ENCODE measurements at places on chromosomes 16 and 17.
A peak's percentile ranks its signal among the peaks of the same experiment; 100 is the strongest.

DNA sequence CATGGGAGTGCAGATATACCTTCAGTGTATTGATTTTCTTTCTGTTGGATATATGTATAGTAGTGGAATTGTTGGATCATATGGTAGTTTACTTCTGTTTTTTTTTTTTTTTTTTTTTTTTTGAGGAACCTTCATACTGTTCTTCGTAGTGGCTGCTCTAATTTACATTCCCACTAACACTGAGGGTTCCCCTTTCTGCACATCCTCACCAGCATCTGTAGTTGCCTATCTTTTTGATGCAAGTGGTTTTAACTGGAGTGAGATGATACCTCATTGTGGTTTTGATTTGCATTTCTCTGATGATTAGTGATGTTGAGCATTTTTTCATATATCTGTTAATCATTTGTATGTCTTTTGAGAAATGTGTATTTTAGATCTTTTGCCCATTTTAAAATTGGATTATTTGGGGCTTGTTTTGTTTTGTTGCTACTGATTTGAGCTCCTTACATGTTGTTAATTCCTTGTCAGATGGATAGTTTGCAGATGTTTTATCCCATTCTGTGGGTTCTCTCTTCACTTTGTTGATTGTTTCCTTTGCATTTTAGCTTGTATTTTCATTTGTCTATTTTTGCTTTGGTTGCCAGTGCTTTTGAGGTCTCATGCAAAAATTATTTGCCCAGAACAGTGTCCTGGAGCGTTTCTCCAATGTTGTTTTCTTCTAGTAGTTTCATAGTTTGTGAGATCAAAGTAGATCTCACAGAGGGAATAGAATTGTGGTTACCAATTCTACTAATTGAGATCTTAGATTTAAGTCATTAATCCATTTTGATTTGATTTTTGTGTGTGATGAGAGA is 25.0 kb upstream of the BCAS3 start:
- DNase-seq = no peak

DNA sequence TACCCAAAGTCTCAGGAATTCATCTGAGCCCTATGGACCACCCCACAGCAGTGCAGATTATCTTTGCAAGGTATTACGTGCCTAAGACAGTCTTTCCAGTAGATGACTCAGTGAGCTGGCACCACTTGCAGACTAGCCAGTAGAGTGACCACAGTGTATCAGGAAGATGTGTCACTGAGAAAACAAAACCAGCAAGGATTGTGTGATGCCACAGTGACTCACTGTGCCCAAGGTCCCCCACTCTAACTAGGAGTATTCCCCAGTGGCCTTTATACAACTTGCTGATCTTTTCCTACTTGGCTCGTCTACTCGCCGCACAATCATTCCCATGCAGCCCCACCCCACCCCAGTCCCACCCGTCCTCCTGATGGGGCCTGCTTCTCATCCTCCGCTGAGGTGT is 26.8 kb upstream of the PRKCA start:
- no peak for DNase-seq

DNA sequence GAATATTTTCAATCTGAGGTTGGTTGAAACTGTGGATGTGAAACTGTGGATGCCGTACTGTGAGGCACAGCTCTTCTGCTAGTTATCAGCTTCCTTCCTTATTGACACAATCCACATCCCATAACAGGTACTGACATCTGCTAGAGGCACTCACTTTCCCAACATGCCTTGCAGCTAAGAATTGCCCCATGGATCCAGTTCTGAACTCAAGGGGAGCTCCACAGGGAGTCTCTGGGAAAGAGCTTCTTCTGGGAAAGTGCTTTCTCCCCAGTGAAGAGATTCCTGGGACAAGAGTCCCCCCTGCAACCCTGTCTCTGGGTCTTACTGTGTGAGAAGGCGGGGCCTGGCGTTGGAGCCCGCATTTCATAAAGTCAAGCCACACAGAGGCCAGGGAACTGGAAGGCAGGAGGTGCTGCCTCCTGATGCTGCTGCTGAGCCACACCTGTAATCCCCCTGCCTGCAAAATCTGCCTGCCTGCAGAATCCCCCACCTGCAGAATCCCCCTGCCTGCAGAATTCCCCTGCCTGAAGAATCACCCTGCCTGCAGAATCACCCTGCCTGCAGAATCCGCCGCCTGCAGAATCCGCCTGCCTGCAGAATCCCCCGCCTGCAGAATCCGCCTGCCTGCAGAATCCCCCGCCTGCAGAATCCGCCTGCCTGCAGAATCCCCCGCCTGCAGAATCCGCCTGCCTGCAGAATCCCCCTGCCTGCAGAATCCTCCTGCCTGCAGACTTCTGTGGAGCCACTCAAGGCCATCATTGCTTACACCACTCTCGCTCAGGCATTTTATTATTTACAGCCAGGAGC is 305.4 kb downstream of the FOXL1 start:
- no peak for DNase-seq

DNA sequence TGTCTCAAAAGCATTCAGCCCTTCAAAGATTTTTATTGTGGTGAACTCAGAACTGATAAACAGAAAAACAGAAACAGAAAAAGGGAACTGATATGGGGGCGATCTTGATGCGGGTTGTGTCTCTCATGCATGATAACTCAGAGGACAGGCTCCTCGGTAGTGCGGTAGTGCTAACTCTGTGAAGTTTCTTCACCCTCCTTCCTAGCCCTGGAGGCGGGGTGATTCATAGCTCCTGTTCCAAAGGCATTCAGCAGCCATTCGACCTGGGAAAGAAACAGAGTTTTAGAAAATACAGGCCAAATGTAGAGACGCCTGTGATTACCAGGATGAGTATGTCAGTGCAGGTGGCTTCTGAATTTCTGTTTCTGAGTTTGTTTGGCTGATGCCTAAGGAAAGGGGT is 5.5 kb upstream of the MAF start:
- DNase-seq = no peak

DNA sequence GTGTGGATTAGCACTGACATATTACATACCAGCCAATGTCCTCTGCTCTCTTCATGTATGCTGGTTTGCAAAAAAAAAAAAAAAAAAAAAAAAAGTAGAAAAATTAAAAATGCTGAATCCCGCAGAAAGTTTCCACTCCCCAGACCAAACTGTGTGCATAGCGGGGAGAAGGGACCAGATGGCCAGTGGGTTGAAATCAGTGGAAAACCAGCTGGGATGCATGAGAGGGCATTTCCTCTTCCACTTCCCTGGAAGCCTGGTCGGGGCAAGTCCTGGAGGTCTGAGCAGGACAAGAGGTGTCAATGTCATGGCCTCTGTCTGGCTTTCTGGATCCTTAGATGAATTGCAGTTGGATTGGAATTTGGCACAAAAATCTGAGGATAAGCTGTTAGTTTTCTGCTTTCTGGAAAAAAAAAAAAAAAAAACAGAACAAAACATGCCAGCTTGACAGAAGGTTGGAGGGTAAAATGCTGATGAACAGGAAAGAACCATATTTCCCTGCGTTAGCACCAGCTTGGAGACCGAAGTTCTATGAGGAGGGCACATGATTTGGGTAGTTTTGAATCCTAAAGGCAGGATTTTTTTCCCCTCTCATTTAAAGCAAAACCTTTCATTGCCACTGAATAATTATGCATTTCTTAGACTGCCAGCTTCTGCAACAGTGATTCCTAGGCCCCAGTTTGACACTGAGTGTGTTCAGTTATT is 941.5 kb upstream of the EEF2KMT start:
- no peak for DNase-seq

DNA sequence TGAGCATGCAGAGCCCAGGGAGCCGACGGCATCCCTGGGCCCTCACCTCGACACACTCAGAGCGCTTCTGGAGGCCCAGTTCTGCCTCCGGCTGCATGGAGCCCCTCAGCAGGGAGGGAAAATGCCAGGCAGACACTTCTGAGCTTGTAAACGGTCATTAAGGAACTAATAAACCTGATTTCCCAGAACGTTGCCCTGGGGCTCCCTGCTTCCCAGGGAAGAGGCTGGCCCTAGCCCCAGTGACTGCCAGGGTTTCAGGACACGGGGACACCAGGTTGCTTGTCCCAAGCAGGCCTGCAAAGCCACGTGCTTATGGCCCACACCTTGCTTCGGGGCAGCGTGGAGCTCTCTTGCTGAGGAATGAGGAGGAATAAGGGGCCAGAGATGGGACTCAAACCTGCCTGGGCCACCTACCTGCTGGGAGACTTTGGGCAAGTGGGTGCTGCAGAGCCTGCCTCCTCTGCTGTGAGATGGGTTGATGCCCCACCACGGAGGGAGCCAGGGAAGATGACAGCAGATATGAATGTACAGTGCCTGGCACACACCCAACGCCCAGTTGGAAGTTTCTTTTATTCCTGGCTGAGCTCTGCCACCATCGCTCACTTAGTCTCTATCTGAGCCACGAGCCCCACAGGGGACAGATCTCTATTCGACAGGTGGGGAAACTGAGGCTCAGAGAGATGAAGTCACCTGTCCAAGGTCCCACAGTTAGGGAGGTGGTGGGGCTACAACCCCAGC is 5.4 kb downstream of the RHBDF2 start:
- no peak for DNase-seq

DNA sequence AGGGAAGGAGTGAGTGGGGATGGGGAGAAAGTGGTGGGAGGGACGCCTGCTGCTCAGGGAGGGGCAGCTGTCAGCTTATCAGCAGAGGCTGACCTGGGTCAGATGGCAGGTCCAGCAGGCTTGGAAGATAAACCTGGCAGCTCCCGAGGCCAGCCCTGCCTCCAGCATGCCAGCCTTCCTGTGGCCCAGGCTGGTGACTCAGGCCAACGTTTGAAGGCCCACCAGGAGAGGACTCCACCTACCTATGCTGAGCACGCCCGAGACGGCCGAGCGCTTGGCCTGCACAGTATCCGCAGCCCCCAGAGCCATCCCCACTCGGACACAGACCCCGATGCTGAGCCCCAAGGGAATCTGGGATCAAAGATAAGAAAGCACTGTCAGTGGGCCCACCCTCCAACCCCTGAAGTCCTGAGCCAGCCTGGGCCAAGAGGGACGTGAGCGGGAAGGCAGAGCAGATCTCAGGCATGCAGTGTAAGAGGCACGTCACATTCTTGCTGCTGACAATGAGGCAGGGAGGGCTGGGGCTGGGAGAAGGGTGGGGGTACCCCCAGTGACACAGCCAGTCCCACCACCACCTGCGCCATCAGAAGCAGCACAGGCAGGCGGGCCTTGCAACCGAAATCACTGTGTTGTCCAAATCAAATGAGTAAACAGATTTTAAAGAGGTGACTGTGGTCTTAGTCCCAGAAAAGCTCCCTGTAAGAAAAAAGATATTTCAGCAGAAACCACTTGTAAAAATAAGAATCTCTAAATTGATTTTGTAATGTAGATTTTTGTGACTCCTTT is 12.4 kb downstream of the SLC47A2 start:
- no peak for DNase-seq

DNA sequence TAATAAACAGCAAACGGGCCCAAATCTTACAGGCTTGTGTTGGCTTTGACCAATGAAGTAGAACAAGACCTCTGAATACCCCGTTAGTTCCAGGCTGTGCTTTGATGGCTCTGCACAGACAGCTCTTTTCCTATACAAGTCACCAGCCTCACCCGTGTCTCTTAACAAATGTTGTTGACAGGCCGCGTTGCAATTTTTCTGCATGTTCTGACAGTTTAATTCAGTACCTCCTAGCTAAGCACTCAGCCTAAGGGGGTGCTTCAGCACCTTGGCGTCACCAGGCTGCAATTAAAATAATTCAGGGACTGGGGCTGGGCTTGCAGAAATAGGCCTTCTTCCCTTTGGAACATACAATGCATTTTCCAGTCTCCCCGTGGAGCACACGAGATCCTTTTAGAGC is 500.1 kb downstream of the MAF start:
- DNase-seq = no peak

- DNase-seq = no peak
These were observed 30.5 kb downstream of the KSR1 start for GRCh38 chr17:27486741-27487140.

GRCh38 chr17:4221899-4222659 is 41.7 kb downstream of the ANKFY1 start:
- no peak for DNase-seq

GRCh38 chr16:85136213-85136701 is 24.0 kb upstream of the CIBAR2 start:
- DNase-seq = no peak

DNA sequence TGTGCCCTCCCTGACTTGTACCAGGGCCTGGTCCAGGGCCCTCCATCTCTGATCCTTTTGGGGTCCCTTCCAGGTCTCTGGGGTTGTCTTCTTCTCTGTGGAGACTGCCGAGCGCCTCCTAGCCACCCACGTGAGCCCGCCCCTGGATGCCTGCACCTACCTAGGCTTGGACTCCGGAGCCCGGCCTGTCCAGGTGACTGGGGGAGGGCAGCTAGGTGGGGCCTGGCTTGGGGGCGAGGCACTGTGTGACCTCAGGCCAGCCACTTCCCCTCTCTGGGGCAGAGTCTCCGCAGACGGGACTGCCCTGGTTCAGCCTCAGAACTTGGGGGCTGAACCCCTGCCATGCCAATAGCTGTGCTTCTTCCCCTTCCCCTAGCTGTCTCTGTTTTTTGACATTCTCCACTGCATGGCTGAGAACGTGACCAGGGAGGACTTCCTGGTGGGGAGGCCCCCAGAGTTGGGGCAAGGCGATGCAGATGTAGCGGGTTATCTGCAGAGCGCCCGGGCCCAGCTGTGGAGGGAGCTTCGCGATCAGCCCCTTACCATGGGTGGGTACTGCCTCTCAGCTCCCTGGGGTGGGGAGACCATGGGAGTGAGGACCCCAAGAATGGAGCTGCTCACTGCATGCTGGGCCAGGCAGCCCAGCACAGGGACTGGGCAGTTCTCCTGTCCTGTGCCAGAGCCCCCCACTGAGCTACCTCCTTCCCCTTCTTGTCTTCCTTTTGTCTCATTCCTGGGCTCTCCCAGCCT is 14.6 kb downstream of the FCSK start:
- no peak for DNase-seq

GRCh38 chr16:13394488-13394887 is 493.1 kb downstream of the SHISA9 start:
- no peak for DNase-seq

GRCh38 chr16:3909791-3910583 is 29.5 kb upstream of the CREBBP start:
- DNase-seq = peak; percentile 18

GRCh38 chr17:75832652-75833400 is 11.4 kb downstream of the UNC13D start:
- peak; percentile 14 for DNase-seq

DNA sequence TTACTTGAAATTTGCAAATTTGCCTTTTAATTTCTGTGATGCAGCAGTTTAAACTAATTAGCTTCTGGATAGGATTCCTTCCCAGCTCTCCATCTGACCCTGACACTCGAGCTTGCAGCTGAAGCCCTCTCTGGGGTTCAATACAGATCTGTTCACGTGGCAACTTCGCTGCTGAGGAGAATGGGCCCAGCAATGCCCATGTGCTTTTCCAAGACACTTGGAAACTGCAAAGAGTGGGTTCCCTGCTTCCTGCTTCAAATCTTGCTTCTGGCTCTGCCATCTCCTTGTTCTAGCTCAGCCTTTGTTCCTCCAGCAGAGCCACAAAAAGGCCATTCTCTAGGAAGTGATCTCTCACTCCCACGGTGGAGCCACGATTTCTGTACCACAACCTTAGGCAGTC is 50.0 kb upstream of the IRX6 start:
- no peak for DNase-seq
